ENCODE measurements at places on chromosomes 13 and 19.

- DNase-seq, result peak; percentile 50
Measured at GRCh38 chr19:38233740-38234251, 9.8 kb upstream of the DPF1 start.

GRCh38 chr19:56132316-56132822 lies 8.7 kb upstream of the ZNF444 start:
- DNase-seq, result peak; percentile 28

GRCh38 chr19:42074513-42075363 lies 1.2 kb upstream of the ZNF574 start:
- DNase-seq, result peak; percentile 31

- DNase-seq, result no peak
Measured at GRCh38 chr19:36092566-36092965, 18.4 kb upstream of the OVOL3 start.

GRCh38 chr19:47280183-47280797 lies 5.6 kb downstream of the INAFM1 start:
- no peak for DNase-seq

- no peak for DNase-seq
Measured at GRCh38 chr13:29756506-29756905, 93.9 kb downstream of the UBL3 start.

DNA sequence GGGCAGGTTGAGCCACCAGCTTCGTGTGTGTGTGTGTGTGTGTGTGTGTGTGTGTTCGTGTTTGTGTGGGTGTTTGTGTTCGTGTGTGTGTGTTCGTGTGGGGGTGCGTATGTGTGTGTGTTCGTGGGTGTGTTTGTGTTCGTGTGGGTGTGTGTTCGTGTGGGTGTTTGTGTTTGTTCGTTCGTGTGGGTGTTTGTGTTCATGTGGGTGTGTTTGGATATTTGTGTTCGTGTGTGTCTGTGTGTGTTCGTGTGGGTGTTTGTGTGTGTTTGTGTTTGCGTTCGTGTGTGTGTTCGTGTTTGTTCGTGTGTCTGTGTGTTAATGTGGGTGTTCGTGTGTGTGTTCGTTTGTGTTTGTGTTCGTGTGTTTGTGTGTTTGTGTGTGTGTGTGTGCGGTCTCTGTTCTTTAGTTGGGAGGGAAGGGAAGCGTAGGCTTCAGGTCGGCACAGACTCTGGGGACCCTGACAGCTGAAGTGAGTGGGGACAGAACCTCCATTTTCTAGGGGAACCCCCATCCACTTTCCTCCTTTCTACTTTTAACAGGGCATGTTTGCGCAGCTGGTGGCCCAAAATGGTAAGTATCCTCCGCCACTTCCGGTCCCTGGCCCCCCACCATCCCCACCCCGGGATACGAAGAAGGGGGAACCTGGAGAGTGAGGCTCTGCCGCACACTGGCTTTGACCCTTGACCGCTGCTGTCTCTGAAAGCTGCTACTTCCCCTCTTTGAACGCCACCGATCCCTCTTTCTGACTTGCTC lies 1.6 kb downstream of the TNFSF9 start:
- no peak for DNase-seq

DNA sequence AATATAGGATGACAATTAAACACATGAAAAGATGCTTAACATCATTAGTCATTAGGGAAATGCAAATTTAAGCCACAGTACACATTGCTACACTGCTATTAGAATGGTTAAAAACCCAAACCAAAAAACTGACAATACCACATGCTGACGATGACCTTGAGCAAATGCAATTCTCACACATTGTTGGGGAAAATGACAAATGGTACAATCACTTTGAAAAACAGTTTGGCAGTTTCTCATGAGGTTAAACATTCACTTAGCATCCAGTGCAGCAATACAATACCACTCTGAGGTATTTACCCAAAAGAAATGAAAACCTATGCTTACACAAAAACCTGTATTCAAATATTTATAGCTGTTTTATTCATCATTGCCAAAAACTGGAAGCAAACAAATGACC lies 11.3 kb downstream of the FLT3 start:
- no peak for DNase-seq

- peak; percentile 81 for DNase-seq
Measured at GRCh38 chr13:41652735-41653361, 195.5 kb downstream of the RGCC start.

DNA sequence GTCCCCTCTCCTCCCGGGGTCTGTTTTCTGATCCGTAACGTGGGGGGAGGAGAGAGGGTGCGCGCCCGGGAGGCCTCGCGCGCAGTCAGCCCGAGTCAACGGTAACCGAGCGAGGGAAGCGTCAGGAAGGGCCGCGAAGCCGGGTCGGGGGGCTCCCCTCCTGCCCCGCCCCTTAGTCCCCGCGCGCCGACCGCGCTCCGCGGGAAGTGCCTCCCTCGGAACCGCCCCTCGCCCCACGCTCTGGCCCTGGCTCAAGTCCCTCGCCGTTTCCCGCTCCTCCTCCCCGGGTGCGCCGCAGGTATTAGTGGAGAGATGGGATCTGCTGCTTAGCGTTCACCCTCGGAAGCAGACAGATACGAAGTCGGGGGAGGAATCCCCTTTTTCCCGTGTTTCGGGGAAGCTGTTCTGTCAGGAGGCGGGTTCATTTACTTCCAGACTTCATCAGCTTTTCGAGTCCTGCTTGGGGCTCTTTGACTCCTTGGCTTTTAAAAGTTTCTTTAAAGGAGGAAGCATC lies 770 bp downstream of the HNRNPM start:
- no peak for DNase-seq

DNA sequence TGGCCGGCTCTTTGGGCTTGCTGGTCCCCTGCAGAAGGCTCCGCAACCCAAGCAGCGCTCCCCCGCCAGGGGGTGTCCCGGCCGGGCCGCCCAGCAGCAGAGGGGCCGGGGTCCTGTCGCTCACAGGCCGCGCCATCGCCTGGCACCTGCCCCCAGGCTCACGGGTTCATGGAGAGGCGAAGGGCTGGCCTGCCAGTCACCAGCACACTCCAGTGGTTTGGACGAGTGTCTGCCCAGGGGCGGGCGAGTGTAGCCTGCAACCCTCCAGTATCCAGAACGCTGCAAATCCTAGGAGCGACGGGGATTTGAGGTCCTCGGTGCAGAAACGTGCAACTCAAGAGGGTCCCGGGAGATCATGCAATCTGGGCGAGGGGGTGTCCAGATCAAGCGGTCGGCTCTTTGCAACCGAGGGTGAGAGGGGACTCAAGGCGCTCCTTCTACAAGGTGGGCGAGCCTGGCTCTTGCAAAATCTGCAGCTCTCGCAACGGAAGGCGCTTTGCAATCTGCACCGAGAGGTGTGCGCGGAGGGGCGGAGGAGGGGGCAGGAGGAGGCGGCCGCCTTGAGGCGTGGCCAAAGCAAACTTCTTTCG lies at the start of gene DBP:
Gene DBP, minus strand, starts transcription at position 521 of the 590 bp plus-strand sequence. Its CDS starts 385 bp downstream, at position 136.
- DNase-seq, result no peak

- DNase-seq, result peak; percentile 87
Measured at GRCh38 chr19:1266129-1266915, 2.8 kb upstream of the CIRBP start.

All from HCEC 1CT (cell line).